T-cell (primary cell): ENCODE measurements at places on chromosomes 5 and 9. TPM values are rescaled to one million over a fixed set of nuclear protein-coding genes. Genes with fewer than 3 reads are reported as not detected.

Gene IL4
- total RNA-seq: 0.85 TPM

DNA sequence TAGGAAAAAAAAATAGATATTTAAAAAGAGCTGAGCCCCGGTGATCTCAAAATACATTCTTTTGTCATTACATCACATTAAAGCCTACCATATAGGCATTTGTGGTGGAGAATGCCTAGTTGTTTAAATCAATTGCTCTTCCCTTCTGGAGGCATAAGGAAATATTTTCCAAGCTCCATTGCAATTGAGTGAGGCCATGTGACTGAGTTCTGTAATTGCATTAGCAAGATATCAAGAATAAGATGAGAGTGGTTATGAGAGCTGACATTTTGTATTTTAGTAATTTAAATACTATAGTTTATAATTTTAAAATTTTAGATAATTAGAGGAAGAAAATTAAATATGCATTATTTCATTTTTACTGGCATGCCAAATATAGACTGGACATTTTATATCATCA is 1195.9 kb downstream of the DTWD2 start:
- H3K36me3 ChIP-seq: no peaks in the 10 kb centered on the region
- no peak overlapping the region for H3K27ac ChIP-seq
- H3K4me1 ChIP-seq: no peaks in the 10 kb centered on the region
- H3K4me3 ChIP-seq: no peak overlapping the region
- DNase-seq: no peak

DNA sequence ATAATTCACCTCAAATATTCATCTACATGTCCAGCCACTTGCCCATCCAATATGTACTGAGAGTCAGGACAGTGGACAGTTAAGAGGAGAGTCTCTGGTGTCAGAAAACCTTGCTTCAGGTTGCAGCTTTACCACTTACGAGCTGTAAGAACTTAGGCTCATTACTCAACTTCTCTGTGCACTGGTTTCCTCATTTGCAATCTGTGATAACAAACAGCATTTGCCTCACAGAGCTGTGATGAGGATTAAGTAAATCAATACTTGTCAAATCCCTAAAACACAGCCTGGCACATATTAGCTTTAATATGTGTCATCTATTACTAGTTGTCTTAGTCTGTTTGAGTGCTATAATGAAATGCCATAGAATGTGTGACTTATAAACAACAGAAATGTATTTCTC is 8.6 kb downstream of the GOLGA1 start:
- peaks cover 2% of the 10 kb centered on the region for H3K36me3 ChIP-seq
- no peak overlapping the region for H3K27ac ChIP-seq
- DNase-seq: no peak

GRCh38 chr9:27183131-27183530 is 74.1 kb downstream of the TEK start:
- H3K27ac ChIP-seq: no peak overlapping the region
- H3K27me3 ChIP-seq: no peaks in the 10 kb centered on the region
- H3K36me3 ChIP-seq: no peaks in the 10 kb centered on the region

GRCh38 chr5:20514145-20514544 is 526.1 kb upstream of the CDH18 start:
- no peaks in the 10 kb centered on the region for H3K36me3 ChIP-seq
- H3K4me1 ChIP-seq: no peaks in the 10 kb centered on the region
- H3K27ac ChIP-seq: no peak overlapping the region
- H3K4me3 ChIP-seq: no peak overlapping the region
- H3K27me3 ChIP-seq: no peaks in the 10 kb centered on the region

DNA sequence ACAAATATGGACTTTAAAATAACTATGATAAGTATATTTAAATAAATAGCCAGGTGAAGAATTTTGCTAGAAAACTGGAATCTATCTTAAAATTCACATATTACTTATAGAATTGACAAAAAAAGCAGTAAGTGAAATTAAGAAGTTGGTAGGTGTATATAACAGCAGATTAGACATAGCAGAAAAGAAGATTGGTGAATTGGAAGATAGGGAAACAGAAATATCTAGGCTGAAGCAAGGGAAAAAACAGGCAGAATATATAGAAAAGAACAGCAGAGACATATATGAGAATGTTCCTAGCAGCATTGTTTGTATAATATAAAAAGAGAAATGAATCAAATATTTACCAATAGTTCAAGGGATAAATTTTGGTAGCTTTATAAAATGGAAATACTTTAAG is 294.9 kb downstream of the TMEM232 start:
- no peak overlapping the region for H3K27ac ChIP-seq
- no peaks in the 10 kb centered on the region for H3K36me3 ChIP-seq
- no peak overlapping the region for H3K4me3 ChIP-seq

DNA sequence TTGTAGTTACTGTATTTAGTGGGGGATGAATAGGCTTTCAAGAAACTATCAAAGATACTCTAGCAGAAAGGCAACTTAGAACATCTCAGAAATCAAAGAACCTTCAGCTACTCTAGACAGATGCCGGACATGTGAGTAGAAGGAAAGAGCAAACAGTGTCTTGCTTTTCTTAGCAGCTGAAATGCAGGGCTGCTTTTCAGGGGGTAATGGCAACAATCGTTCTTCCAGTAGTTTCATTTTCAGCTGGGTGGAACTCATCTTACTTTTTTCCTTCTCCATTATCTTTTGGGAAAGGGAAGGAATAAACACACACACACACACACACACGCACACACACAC is 281.6 kb downstream of the CRB2 start:
- H3K4me1 ChIP-seq: peaks cover 17% of the 10 kb centered on the region
- H3K36me3 ChIP-seq: no peaks in the 10 kb centered on the region
- H3K27me3 ChIP-seq: no peaks in the 10 kb centered on the region
- peak overlapping the region; percentile 55 for H3K27ac ChIP-seq
- no peak for DNase-seq
- H3K4me3 ChIP-seq: peak overlapping the region; percentile 38

GRCh38 chr5:38433160-38433861 is 123.1 kb downstream of the LIFR start:
- H3K27ac ChIP-seq: no peak overlapping the region
- H3K4me3 ChIP-seq: no peak overlapping the region
- H3K36me3 ChIP-seq: no peaks in the 10 kb centered on the region
- H3K4me1 ChIP-seq: no peaks in the 10 kb centered on the region
- H3K27me3 ChIP-seq: peaks cover 23% of the 10 kb centered on the region

Gene INSL6
- total RNA-seq: not detected

GRCh38 chr9:18441261-18441660 is 32.7 kb upstream of the ADAMTSL1 start:
- no peaks in the 10 kb centered on the region for H3K4me1 ChIP-seq
- no peak for DNase-seq
- peaks cover 12% of the 10 kb centered on the region for H3K27me3 ChIP-seq
- H3K36me3 ChIP-seq: no peaks in the 10 kb centered on the region
- no peak overlapping the region for H3K27ac ChIP-seq

DNA sequence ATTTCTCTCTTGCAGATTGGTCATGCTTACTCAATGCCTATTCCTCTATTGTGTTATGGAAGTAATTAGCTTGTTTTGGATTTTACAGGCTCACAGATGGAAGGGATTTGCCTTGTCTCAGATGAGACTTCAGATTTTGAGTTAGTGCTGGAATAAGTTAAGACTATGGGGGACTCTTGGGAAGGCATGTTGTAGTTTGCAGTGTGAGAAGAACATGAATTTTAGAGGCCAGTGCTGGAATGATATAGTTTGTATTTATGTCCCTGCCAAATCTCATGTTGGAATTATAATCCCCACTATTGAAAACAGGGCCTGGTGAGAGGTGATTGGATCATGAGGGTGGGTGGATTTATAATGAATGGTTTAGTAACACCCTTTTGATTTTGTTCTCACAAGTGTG is 6.1 kb upstream of the TUSC1 start:
- no peak for DNase-seq
- H3K4me3 ChIP-seq: no peak overlapping the region
- no peaks in the 10 kb centered on the region for H3K36me3 ChIP-seq
- no peaks in the 10 kb centered on the region for H3K4me1 ChIP-seq
- H3K27me3 ChIP-seq: no peaks in the 10 kb centered on the region

DNA sequence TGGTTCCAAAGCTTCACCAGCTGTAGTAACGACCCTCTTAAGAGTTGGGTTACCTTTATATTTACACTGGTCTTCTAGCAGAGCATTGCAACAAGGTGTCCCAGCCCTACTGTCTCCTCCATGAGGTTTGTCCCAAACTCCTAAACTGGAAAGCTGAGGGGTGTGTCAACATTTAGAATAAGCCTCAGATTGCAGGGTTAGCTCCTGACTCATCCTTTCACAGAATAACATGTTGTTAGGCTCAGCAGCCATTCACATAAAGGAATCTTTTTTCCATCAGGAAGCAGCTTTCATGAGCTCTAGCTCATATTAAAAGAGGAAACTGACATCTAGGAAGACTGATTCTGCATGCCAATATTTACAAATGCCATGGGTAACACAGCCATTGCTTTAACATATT is 238.7 kb downstream of the EFNA5 start:
- no peak overlapping the region for H3K27ac ChIP-seq
- H3K4me1 ChIP-seq: no peaks in the 10 kb centered on the region
- H3K36me3 ChIP-seq: no peaks in the 10 kb centered on the region
- no peaks in the 10 kb centered on the region for H3K27me3 ChIP-seq

- no peak overlapping the region for H3K4me3 ChIP-seq
- no peak overlapping the region for H3K27ac ChIP-seq
- no peak for DNase-seq
- H3K36me3 ChIP-seq: no peaks in the 10 kb centered on the region
- no peaks in the 10 kb centered on the region for H3K27me3 ChIP-seq
Observed at GRCh38 chr9:3586066-3586465, 60.3 kb upstream of the RFX3 start.

Gene DMRT3
- total RNA-seq: not detected
